ENCODE measurements at places on chromosomes 7 and 10.

- DNase-seq = no peak
These were observed 24.9 kb upstream of the WDFY4 start for GRCh38 chr10:48659790-48660189.

- no peak for DNase-seq
These were observed 55.9 kb downstream of the DLD start for GRCh38 chr7:107946881-107947280.

GRCh38 chr10:31099094-31099493, 67.4 kb upstream of the ZNF438 start:
- no peak for DNase-seq

DNA sequence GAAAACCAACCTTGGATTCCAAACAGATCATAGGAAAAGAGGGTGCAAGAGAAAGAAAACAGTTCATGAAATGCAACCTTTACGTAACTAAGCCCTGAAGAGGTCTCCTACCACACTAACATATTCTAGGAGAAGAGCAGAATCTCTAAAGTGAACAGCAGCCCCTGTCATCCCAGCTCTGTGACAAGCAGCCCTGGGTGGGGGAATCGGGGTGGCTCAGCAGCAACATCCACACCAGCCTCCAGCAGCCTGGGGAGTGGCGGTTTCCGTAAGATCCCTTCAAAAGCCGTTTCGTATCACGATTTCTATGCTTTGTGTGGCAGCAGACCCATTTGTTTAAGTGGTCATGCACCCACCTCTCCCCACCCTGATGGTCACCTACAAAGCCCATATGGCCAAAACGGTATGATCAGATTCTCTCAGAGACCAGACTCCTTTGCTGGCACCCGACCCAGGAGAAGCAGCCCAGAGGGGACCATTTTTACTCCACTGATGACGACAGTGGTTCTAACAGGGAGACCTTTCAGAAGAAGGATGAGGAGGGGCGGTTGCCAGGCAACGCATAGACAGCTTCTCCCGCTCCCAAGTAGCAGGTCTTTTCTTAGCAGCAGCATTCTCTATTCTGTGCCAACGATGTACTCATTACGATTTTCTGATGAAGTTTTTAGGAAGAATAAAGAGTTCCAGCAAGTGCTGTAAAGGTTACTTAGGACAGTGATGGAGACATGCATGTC, 300.6 kb downstream of the DNAJB6 start:
- DNase-seq = no peak

DNA sequence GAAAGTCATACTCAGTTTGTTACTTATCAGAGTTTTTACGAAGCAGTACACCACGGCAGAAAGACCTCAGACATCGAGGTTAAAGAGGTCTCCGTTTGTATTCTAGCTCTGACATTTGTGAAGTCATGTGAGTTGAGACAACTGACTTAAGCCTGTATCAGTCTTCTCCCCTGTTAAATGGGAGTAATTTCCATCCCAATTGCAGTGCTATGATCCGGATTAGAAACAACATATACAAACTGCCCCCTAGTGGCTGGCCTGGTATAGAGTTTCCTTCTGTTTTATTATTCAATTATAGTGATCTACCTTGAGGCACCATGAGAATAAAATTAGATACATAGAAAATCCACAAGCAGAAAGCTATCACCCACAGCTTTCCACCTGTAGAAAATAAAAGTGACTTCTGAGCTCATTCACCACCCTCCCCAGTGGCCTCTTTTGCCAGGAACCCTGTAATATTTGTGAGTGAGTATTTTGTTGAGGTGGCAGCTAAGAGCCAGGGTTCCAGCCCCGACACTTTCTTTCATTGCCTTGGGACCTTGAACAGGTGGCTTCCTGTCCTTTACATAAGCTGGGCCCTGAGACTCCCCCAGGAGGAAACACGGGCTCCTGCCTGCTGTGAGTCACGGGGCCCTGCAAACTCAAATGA, 607.2 kb upstream of the MGMT start:
- no peak for DNase-seq

Data from AG04449 (cell line).